ENCODE measurements at places on chromosomes 2 and 18. TPM values are rescaled to one million over a fixed set of nuclear protein-coding genes. Genes with fewer than 3 reads are reported as not detected.
A peak's percentile ranks its signal among the peaks of the same experiment; 100 is the strongest.

- no peaks in the 10 kb centered on the region for H3K27me3 ChIP-seq
- H3K4me1 ChIP-seq = peaks cover 18% of the 10 kb centered on the region
- peak overlapping the region; percentile 17 for H3K27ac ChIP-seq
Observed at GRCh38 chr18:22207021-22207758, 37.8 kb downstream of the GATA6 start.

The CCL20 gene
- 3.5 TPM for total RNA-seq

- H3K36me3 ChIP-seq = no peaks in the 10 kb centered on the region
- H3K4me1 ChIP-seq = peaks cover 14% of the 10 kb centered on the region
- no peak overlapping the region for H3K27ac ChIP-seq
- no peaks in the 10 kb centered on the region for H3K27me3 ChIP-seq
Observed at GRCh38 chr2:25085761-25086560, 44.1 kb downstream of the EFR3B start.

The CNDP1 gene
- not detected for total RNA-seq

GRCh38 chr2:105243961-105244360 lies 2.4 kb downstream of the GPR45 start:
- no peaks in the 10 kb centered on the region for H3K27me3 ChIP-seq
- no peaks in the 10 kb centered on the region for H3K4me1 ChIP-seq
- H3K36me3 ChIP-seq = no peaks in the 10 kb centered on the region
- H3K27ac ChIP-seq = no peak overlapping the region

The OTOS gene
- not detected for total RNA-seq

The C2orf80 gene
- total RNA-seq = not detected

The HRH4 gene
- not detected for total RNA-seq

The EPB41L3 gene
- total RNA-seq = 7.1 TPM

The VAMP5 gene
- total RNA-seq = 11.0 TPM

The MALL gene
- 22.9 TPM for total RNA-seq

GRCh38 chr2:240244543-240244942 lies 104.1 kb upstream of the OTOS start:
- H3K27ac ChIP-seq = no peak overlapping the region
- no peak for DNase-seq
- no peaks in the 10 kb centered on the region for H3K4me1 ChIP-seq
- no peaks in the 10 kb centered on the region for H3K27me3 ChIP-seq

GRCh38 chr2:9996321-9996720 lies 44.8 kb downstream of the GRHL1 start:
- H3K4me1 ChIP-seq = no peaks in the 10 kb centered on the region
- no peak overlapping the region for H3K4me3 ChIP-seq
- no peak for DNase-seq
- H3K27me3 ChIP-seq = no peaks in the 10 kb centered on the region
- no peaks in the 10 kb centered on the region for H3K36me3 ChIP-seq
- no peak overlapping the region for H3K27ac ChIP-seq

The MEP1B gene
- total RNA-seq = not detected

The DPP10 gene
- not detected for total RNA-seq

DNA sequence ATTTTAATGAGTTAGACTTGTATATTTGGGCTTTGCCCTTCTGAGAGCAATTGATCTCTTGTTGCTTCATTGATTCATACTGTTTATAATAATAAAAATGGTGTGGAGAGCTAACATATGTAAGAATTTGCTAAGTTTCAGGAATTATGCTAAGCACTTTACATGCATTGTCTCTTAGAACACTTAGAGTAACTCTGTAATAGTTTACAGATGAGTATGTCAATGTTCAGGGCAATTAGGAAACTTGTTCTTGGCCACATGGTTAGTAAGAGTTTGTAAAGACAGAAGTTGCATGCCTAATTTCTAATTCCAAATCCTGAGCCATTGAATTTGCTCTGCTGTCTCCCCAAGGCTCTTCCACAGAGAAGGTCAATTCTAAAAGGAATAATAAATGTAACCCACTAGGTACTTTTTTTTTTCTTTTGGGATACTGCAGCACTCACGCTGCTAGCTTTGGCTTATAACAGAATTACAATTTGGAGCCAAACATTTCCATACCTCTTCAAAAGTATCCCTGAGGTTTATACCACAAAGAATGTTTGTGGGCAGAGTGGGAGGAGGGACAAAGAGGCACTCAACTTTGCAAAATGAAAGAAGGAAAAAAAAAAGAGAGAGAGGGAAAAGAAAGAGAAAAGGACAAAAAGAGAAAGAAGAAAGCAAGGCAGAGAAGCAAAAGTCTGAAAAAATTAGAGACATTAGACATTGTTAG lies 232.4 kb downstream of the CALCRL start:
- peaks cover 5% of the 10 kb centered on the region for H3K4me1 ChIP-seq
- H3K36me3 ChIP-seq = no peaks in the 10 kb centered on the region
- no peak for DNase-seq
- no peaks in the 10 kb centered on the region for H3K27me3 ChIP-seq

DNA sequence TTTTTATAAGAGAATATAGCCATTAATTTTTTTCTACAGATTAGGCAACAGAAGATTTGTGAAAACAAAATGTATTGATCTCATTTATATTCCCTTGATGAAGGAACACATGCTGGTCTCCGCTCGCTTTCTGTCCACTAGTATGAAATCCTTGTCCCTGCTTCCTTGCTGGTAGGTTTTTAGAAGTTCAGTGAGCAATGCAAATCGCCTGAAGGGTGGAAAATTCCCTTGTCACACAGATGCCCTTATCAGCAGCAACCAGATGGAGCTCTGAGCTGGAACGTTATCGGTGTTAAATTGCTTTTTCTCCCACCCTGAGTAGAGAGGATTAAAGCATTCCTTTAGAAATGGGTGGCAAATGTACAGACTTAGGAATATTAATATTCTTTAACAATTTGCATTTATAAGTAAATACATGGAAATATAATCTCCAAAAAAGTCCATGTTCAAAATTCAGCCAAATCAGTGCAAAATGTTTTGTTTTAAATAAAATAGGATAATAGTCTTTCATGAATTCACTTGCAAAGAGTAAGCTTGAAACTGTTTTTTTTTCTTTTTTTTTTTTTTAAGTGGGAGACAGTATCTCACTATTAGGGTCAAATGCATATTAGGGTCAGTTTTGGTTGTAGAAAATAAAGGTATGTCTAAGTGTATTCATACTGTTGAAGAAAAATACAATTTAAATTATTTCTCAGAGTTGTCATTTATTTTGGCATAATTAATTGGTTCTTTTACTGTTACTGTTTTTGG lies 164.0 kb upstream of the MYO3B start:
- DNase-seq = peak; percentile 43
- no peaks in the 10 kb centered on the region for H3K27me3 ChIP-seq
- 0 out of 2 replicates have a peak, but pooled peaks cover 6% of the 10 kb centered on the region for H3K4me1 ChIP-seq
- no peaks in the 10 kb centered on the region for H3K36me3 ChIP-seq

The DQX1 gene
- 0.50 TPM for total RNA-seq

GRCh38 chr18:9135081-9135911 lies 1.3 kb upstream of the ANKRD12 start:
- peak overlapping the region; percentile 96 for H3K4me3 ChIP-seq
- H3K36me3 ChIP-seq = peaks cover 1% of the 10 kb centered on the region

DNA sequence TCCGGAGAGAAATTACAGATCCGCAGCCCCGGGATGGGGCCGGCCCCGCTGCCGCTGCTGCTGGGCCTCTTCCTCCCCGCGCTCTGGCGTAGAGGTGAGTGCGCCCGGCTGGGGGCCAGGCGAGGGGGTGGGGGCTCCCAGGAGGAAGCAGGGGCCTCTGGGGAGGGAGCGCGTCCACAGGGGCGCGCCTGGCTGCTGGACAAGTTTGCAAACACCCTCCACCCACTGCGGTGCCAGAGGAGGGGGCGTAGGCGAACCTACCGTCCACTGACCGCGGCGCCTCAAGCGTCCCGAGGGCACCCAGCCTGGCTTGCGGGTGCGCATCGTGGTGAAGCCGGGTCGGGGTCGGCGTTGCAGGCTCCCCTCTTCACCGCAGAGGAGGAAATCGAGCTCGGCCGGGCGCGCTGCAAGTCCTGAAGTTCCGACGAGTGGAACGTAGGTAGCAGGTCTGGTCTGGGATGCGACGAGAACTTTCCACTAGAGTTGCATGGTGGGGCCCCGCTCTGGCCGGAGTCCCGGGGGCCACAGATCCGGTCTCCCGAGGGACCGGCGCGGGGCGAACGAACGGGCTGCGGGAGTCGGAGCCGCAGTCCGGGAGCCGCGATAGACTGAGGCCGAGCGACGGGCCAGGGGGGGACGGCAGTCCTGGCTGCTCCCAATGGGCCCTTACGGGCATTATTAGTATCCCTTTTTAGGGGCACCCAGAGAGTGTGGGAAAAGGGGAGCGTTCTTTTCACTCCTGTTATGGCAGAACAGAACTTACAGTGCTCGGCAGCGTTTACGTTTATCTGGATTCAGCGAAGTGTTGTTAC lies 502 bp downstream of the MERTK start:
- peak overlapping the region; percentile 72 for H3K27ac ChIP-seq
- peaks cover 31% of the 10 kb centered on the region for H3K4me1 ChIP-seq
- H3K36me3 ChIP-seq = no peaks in the 10 kb centered on the region

The RAB6C gene
- not detected for total RNA-seq

The HOXD12 gene
- total RNA-seq = not detected

The SESTD1 gene
- 44.7 TPM for total RNA-seq

The ANKRD30B gene
- 0.44 TPM for total RNA-seq

The CTIF gene
- 19.9 TPM for total RNA-seq

DNA sequence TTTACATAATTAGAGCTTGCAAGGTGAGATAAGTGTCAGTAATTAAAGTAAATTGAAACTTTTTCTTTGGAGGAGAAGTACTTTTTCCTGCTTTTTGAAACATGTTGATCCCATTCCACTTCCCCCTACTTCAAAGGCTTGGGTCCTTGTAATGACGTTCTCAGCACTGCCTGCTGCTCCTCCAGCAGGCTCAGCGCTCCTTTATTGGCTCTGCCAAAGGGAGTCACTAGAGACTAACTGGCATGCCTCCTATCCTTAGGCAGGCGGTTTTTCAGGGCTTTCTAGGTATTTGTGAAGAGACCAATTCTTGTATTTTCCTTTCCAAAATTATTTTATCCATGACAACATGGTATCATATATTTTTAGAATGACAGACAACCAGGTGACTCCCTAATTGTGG lies 43.9 kb upstream of the ACADL start:
- H3K4me1 ChIP-seq = no peaks in the 10 kb centered on the region
- DNase-seq = no peak
- no peaks in the 10 kb centered on the region for H3K27me3 ChIP-seq
- H3K4me3 ChIP-seq = no peak overlapping the region

GRCh38 chr2:128978212-128978611 lies 659.5 kb upstream of the HS6ST1 start:
- H3K36me3 ChIP-seq = no peaks in the 10 kb centered on the region
- H3K27ac ChIP-seq = no peak overlapping the region
- H3K4me1 ChIP-seq = no peaks in the 10 kb centered on the region
- no peak overlapping the region for H3K4me3 ChIP-seq
- no peaks in the 10 kb centered on the region for H3K27me3 ChIP-seq

DNA sequence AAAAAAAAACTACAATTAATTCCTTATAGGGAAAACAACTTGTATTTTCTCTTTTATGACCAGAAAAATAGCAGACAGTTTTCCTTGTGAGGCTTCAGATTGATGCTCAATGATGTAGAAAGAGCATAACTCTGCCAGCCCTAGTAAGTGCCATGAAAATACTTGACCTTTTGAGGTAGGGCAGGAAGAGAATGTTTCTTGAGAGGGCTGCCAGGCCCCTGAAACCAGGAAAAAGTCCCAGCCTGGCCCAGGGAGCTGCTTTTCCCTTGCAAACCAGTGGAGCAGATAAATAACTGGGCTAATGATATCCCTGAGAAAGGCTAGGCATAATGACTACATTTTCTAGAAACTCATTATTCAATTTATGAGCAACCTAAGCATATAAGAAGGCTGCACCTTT lies 126.8 kb downstream of the SLC8A1 start:
- H3K27ac ChIP-seq = no peak overlapping the region
- H3K4me1 ChIP-seq = no peaks in the 10 kb centered on the region
- no peak for DNase-seq
- H3K36me3 ChIP-seq = no peaks in the 10 kb centered on the region

GRCh38 chr2:218887079-218887478 lies 6.4 kb downstream of the WNT10A start:
- no peak overlapping the region for H3K4me3 ChIP-seq
- DNase-seq = no peak
- H3K27ac ChIP-seq = no peak overlapping the region
- H3K4me1 ChIP-seq = peaks cover 4% of the 10 kb centered on the region

DNA sequence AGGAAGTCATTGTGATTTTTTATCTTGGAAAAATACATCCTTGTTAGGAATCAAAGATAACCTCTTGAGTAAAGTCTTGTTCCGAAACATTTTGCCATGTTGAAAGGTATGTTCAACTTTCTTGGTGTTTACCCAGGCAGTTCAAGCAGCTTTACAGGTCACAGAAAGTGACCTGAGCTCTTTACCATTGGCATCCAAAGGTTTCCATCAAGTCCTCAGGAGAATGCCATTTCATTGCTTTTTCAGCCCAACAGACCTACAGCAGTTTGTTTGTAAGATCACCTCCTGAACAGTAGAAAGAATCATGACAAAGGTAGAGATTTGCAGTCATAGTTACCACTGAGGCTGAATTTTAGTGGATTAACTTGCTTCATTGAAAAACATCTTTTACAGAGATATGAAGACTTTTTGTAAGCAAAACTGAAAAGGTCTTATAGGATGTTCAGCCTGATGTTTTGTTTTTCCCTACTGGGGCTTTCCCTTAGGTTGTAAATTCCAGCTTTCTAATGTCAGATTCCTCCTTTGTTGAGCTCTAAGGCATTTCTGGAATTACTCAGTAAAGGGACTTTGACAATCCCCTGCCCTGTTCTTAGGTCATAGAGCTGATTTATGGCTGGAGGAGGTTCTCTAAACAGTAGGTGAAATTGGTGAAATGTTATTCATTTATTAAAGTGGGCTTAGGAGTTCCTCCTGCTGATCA lies 236.8 kb upstream of the RBMS1 start:
- H3K27ac ChIP-seq = peak overlapping the region; percentile 71
- H3K4me1 ChIP-seq = peaks cover 32% of the 10 kb centered on the region
- DNase-seq = peak; percentile 75

DNA sequence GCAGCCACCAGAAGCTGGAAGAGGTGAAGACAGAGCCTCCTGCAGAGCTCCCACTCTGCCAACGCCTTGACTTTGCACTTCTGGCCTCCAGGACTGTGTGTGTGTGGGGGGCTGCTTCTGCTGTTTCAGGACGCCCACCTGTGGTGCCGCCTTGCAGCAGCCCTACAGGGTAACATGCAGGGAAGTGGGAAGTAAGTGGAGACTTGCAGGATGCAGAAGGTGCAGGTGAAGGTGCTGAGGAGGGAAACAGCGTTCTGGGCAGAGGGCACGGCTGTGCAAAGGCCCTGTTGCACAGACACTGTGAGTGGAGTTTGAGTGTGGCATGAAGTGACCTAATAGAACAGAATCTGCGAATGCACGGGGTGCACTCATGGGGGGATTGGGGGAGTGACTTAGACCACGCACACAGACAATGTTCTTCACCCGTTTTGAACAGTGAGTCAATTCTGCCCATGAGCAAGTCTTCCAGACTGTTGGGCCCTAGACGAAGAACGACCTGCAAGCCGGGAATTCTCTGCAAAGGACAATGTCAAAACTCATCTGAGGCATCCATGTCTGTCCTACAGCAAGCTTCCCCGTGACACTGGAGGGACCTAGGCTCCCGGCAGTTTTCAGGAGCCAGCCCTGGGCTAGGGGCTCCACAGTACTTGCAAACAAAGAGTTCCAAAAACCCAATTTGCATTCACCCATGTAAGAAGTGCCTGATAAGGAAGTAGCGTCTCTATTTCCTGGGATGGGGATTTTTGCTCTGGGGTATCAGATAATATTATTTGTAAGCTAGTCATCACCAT lies 19.0 kb downstream of the MBP start:
- peaks cover 15% of the 10 kb centered on the region for H3K4me1 ChIP-seq
- H3K27ac ChIP-seq = no peak overlapping the region
- H3K36me3 ChIP-seq = no peaks in the 10 kb centered on the region
- no peak for DNase-seq

- H3K4me3 ChIP-seq = no peak overlapping the region
- no peak overlapping the region for H3K27ac ChIP-seq
- H3K4me1 ChIP-seq = no peaks in the 10 kb centered on the region
- no peak for DNase-seq
Observed at GRCh38 chr18:42310956-42311355, 355.9 kb downstream of the PIK3C3 start.
